Epithelial cell of prostate (primary cell): ENCODE measurements at places on chromosomes 4 and X.

DNA sequence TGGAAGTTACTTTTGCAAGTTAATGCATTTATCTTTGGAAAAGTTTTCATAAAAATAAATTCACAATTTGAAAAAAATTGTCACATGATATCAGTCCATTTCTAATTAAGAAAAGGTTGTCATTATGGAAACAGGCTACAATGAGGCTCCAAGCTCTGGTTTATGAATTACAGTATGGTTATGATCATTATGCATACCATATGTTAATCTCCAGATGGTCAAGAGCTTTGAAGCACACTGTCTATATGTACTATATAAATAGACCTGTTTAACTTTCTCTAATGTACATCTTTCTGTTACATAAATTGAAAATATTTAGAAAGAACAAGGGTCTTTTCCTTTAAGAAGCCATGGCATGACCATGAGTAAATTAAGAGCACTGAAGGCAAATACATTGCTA lies 2338.8 kb downstream of the PCDH7 start:
- DNase-seq: no peak

- no peak for DNase-seq
Measured at GRCh38 chr4:109296527-109296926, 5.9 kb downstream of the COL25A1 start.

DNA sequence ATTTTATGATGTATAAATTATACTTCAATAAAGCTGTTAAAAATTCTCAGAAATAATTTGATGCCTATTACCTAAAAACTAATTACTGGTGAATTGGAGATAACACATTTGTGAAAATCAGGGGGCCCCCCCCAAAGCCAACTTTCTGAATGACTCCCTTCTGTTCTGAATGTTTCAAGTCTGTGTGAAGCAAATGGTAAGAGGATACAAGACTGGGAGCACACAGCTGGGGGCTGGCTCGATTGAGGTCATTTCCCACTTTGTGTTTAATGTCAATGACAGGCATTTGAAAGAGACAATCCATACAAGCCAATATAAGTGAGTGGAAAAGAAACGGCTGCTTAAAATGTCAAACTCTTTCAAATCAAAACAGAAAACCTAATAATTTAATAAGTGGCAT lies 155.8 kb downstream of the SH2D1A start:
- no peak for DNase-seq

DNA sequence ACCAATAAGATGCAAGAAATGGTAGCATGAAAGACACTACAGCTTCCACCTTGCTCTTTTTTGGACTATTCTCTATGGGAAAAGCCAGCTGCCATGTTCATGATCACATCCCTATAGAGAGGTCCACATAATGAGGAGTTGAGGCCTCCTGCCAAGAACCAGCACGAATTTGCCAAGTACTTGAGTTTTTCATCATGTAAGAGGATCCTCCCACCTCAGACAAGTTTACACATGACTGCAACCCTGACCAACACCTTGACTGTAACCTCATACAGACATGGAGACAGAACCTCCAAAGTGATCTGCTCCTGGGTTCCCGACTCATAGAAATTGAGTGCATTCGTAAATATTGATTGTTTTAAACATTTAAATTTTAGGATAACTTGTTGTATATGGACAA lies 135.2 kb upstream of the TSPAN5 start:
- peak; percentile 87 for DNase-seq

GRCh38 chrX:10006770-10007169 lies 39.6 kb downstream of the CLDN34 start:
- no peak for DNase-seq

DNA sequence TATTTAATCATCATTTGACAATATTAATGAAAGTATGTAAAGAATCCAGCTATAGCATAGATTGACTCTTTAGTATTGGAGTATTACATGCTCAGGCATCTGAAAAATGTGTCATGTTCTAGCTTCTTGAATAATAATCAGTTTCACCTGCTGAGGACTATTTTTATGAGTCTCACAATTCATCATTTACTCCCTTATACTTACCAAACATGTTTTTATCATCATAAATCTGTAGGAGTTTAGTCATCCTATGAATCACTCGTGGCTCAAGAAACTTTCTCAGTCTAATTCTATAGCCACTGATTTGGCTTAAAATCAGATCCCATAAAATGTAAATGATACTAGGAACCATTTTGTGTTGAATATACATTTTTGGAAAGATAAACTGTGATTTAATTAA lies 1616.1 kb downstream of the C4orf33 start:
- peak; percentile 65 for DNase-seq

DNA sequence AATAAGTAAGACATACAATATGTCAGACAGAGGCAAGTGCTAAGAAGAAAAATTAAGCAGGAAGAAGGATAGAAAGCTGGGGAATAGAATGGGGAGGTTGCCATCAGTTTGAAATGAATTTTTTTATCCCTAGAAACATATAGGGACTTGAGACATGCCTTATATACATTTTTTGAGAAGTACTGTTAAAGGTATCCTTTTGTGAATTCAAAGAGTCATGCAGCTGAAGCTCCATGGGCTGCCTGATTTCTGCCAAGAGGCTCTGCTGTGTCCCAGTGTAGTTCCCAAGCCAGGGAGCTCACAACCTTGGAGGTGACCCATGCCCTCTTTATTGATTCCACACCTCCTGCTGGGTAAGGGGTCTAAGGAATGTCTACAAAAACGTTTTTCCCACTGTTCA lies 564.6 kb upstream of the DIPK2B start:
- no peak for DNase-seq
